ENCODE measurements at places on chromosomes 7 and 10.

- DNase-seq: no peak
Measured at GRCh38 chr7:125431349-125431748, 501.7 kb upstream of the POT1 start.

- no peak for DNase-seq
Measured at GRCh38 chr7:108196004-108196403, 65.8 kb upstream of the LAMB4 start.

DNA sequence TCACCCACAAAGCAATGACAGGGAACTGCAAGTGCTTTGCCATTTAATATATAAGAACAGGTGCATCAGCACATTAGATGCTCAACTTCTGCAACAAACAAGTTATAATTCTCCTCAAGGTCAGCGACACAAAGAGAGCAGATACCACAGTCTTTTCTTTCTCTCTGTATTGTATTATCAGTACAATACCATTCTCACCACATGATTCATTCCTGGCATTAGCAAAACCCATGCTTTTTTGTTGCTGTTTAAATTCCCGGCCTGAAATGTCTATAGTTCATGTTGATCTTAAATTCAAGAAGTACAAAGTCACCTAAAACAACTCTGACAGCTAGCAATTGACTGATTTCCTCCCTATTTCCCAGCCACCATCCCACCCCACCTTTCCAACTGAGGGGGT, 111.8 kb upstream of the FEZF1 start:
- no peak for DNase-seq

DNA sequence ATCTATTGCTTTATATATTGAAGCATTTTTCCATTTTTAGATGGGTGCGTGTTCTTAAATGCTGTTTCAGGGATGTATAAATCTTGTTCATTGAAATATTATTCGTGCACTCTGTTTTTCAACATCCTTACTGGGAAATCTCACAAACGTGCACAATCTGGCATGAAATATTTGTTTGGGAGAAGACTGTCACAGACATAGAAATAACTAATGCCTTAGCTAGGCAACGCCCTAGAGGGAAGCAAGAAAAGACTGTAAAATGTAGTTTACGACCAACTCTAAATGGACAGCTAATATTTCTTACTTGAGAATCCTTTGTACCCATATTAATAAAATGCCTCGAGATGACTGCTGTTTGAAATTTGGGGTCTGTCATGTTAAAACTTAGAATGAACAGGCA, 8.9 kb downstream of the DOCK4 start:
- DNase-seq: no peak

- no peak for DNase-seq
Measured at GRCh38 chr7:68087401-68087800, 1090.8 kb downstream of the TYW1 start.

DNA sequence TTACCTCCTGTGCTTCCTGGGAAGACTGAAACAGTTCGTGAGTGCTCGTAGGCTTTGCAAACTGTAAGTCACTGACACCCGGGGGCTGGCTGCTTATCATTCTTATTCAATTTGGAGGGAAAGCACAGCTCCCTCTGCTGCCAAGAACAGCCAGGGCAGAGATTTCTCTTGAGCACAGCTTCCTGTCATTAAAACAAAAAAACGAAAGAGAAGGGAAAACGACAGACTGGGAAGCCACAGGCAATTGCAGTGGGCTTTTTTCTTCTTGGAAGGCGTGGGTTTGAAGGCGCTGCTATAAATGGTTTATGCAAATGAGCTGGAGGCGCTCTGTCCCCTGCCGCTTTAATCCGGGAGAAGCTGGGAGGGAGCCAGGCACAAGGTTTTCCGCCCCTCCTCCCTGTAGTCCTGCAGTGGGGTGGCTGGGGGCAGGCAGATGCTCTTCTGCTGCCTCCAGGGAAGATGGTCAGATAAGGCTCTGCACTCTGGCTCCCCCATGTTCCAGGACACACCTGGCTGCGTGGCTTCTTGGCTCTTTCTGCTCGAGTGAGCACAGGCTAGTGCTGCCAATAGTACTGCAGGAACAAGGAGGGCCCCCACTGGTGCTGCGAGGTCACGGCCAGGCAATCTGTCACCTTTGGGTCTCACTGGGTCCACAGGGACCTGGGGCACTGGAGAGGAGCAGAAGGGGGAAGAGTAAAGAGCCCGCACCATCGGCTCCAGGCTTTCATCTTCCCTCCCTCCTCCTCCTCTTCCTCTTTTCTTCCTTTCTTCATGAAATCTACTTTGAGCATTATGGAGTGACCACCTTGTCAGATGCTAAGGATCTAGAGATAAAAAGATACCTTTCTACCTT, 49.5 kb downstream of the NEURL1 start:
- DNase-seq: no peak

DNA sequence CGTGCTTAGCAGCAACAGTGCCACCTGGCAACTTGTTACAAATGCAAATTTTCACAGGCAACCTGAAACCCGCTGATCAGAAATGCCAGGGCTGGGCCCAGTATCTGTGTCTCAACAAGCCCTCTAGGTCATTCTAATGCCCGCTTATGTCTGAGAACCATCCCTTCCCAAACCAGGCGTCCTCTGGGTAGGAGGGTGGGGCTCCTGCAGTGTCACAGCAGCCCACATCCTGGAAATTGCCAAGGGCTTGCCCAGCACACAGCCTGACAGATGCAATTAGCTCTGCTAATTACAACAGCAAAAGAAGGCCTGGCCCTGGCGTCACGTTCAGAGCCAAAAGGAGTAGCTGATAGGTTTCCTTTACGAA, 15.9 kb downstream of the ITPRIP start:
- DNase-seq: no peak

DNA sequence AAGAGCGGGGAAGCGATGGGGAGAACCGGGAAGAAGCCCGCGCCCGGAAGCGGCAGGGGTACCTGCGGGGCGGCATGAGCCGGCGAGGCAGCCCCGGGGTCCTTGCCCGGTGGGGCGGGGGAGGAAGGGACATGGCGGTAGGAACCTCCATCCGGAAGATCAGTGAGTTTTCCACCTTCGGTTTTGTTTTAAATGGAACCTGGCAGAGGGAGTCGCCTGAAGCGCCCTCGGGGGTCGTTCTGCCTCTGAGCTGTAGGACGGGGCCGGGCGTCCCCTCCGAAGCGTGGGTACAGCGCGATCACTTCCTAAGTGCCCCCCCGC, 471 bp downstream of the PFKP start:
- DNase-seq: no peak

DNA sequence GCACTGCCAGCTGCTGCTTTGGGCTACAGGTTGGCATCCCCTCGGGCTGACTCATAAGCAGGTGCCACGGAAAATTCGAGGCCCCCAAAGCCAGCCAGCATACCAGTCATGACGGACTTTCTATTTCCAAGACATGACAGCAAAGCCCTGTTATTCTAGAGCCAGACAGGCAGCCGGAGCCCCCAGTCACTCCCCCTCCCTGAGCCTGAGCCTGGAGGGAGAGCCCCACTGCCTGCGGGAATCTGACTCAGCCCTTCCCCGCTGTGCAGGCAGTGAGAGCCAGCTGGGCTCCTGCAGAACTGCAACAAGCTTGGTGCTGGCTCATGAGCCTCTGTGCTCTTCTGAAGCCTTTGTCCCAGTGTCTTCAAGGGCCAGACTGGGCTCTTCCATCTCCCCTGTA, 15.8 kb downstream of the BTBD16 start:
- DNase-seq: peak; percentile 86

- DNase-seq: no peak
Measured at GRCh38 chr10:29925771-29926692, 133.4 kb downstream of the JCAD start.

DNA sequence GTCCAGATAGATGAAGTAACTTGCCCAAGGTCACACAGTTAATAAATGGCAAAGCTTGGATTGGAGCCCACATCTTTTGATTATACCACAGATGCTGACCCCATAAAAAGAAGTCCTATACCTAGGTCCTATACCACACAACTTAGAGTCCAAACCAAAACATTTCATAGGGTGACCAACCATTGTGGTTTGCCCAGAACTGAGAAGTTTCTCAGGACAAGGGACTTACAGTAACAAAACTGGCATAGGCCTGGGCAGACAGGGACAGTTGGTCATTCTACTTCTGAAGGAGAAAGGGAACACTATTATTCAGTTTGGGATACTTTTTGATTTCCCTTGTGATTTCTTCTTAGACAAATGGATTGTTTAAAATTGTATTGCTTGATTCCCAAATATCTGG, 32.9 kb upstream of the PRLHR start:
- no peak for DNase-seq

DNA sequence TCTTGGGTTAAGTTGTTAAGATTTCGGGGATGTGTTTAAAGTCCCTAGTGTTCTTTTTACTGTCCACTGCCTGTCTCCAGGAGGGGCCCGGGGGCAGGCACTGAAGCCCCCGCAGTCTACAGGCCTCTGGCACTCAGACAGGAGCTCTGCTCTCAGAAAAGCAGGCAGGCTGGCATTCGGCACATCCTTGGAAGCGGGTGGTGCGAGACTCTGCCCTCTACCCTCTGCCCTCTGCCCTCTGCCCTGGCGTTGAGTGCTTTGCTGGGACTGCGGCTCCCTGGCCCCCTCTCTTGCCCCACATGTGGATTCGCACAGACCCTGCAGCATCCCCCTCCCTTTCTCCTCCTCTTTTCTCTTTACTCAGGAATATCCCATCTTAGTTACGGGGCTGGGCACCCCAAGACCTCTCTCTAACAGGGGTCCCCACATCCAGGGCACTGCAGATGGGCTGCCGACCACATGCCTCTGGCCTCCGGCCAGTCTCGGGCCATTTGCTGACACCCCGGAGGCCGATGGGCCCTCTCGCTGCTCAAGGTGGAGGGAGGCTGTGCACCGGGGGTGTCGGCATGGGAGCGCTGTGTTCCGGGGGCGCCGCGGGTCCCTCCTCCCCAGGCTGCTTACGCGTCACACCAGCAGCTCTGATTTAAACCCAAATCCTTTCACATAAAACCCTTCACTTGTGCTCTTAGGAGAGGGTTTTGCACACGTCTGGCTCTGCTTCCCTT, 479.9 kb downstream of the DNAJB6 start:
- no peak for DNase-seq

GRCh38 chr10:106571192-106571946, 593.1 kb downstream of the SORCS1 start:
- no peak for DNase-seq

GRCh38 chr10:7813481-7813880, 4.8 kb upstream of the TAF3 start:
- no peak for DNase-seq

- no peak for DNase-seq
Measured at GRCh38 chr10:71613261-71613777, 106.3 kb downstream of the C10orf105 start.

DNA sequence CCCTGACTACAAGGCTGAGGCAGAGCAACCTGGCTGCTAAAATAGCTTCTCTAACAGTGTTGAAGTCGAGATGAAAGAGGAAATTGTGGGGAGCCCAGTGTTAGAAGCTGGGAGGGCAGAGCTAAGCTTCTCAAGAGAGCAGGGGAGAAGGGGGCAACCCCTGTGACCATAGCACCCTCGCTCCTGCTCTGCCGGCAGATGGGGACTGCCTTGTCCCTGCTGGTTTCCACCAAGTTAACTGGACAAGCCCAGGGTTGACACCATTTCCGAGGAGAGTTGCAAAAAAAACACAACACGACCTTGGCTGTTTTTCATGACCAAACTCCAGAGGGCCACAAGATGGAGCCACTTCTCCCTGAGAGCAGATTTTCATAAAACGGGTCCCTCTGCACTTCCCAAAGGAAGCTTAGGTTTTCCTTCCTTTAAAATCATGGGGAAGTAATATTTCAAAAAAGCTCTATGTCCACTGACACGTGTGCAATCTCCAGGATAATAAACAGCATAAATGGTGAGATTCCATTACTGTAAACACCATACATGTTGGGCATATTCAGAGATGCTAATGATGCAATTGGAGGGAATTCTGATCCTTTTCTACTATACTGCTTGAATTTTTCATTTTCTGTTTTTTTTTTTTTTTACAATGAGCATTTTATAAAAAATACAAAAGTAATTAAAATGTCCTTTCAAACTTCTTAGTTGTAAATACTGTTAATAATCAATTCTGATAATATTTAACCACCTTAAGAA, 140.4 kb downstream of the PIP4K2A start:
- no peak for DNase-seq

- DNase-seq: peak; percentile 25
Measured at GRCh38 chr7:75054744-75055143, 18.9 kb downstream of the RCC1L start.

GRCh38 chr10:23479798-23480473, 41.1 kb downstream of the OTUD1 start:
- DNase-seq: no peak

- DNase-seq: no peak
Measured at GRCh38 chr10:132395704-132396493, 1.1 kb upstream of the PWWP2B start.

DNA sequence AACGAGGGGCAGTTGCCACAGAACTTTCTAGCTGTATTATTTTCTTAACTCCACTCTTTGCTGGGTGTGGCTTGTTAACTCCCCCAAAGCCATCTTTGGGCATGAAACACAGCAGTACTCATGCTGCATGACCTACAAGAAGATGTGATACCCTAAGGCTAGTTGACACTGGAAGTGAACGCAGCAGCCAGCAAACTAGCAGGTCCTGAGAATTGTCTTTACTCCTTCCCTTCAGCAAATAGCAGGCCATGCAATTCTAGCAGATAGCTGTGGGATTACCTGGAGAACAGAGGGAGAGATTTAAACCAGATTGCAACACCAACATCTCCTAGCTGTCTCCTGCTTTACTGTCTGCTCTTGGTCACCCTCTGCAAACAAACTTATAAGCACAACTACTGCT, 688.0 kb upstream of the ZWINT start:
- DNase-seq: no peak

DNA sequence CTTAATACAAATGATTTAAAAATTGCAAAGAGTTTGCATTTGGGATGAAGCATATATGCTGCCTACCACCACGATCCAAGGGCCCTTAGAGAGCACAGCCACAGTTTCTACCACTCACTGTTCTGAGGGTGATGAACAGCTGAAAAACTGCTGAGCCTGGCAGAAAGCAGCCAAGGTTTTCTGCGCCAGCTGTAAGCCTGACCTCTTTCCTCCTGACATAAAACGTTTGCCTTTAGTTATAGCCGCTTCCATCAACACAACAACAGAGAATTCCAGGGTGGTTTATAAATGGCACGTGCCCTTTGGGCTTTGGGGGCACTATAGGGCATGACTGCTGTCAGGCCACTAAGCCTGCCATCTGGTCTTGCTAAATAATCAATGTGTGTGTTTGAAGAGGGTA, 222.8 kb downstream of the RELN start:
- no peak for DNase-seq

- DNase-seq: no peak
Measured at GRCh38 chr10:75910032-75910431, 478.6 kb downstream of the LRMDA start.

DNA sequence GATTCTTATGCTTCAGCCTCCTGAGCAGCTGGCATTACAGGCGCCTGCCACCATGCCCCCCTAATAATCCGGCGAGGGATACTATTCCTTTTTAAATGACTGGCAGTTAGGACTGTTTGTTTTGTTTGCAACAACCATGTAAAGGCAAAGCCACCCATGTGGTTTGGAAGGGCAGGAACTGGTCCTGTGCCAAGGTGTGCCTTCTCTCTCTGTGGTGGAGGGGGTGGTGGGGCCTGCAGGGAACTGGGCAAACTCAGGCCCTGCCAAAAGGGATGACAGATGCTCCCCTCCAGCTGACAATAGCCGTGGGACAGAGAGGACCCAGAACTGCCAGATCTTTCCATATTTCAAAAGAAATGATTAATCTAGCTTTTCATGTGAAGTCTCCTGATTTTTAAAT, 23.5 kb upstream of the WAPL start:
- DNase-seq: no peak
